GM23338 (cell line): ENCODE measurements at places on chromosomes 1 and 21. TPM values are rescaled to one million over a fixed set of nuclear protein-coding genes. Genes with fewer than 3 reads are reported as not detected.

Gene STPG1
- 6.5 and 8.2 TPM in 2 replicates for total RNA-seq

Gene PCP4L1
- 1.4 and 3.8 TPM in 2 replicates for total RNA-seq

Gene SLAMF9
- not detected in 2 replicates for total RNA-seq

Gene LRRC3
- 4.4 and 6.8 TPM in 2 replicates for total RNA-seq

Gene ACTN2
- 1.8 and 1.9 TPM in 2 replicates for total RNA-seq

Gene ERVH48-1
- 37.0 and 44.2 TPM in 2 replicates for total RNA-seq

Gene CELA2A
- not detected in 2 replicates for total RNA-seq

Gene SLC6A17
- total RNA-seq, result 0.17 and 0.27 TPM in 2 replicates

Gene DMRTB1
- total RNA-seq, result 1.2 TPM in 1 of 2 replicates, not detected in the other

Gene TSACC
- total RNA-seq, result 0.66 and 2.5 TPM in 2 replicates

Gene MAP1LC3C
- total RNA-seq, result 1.1 and 1.7 TPM in 2 replicates

Gene SRRM1
- 115 and 118 TPM in 2 replicates for total RNA-seq

Gene ATP1A2
- total RNA-seq, result 17.7 and 18.3 TPM in 2 replicates

Gene DIP2A
- total RNA-seq, result 34.4 and 36.3 TPM in 2 replicates

Gene LY9
- total RNA-seq, result not detected in 2 replicates

Gene LRRC7
- total RNA-seq, result not detected in 2 replicates

Gene KRTAP7-1
- not detected in 2 replicates for total RNA-seq

Gene F11R
- total RNA-seq, result 169 and 194 TPM in 2 replicates

Gene BCAN
- total RNA-seq, result 5.5 and 8.0 TPM in 2 replicates

Gene ECE1
- total RNA-seq, result 45.0 and 48.0 TPM in 2 replicates

Gene PADI4
- 0.08 and 0.52 TPM in 2 replicates for total RNA-seq

Gene ADORA3
- not detected in 2 replicates for total RNA-seq

Gene TRIM17
- total RNA-seq, result 1.1 and 1.4 TPM in 2 replicates

Gene SLFNL1
- 0.14 TPM in 1 of 2 replicates, not detected in the other for total RNA-seq

Gene MSH4
- total RNA-seq, result 0.24 and 0.97 TPM in 2 replicates

Gene CFAP141
- not detected in 2 replicates for total RNA-seq

Gene TNFAIP8L2
- not detected in 2 replicates for total RNA-seq

Gene AHDC1
- total RNA-seq, result 19.1 and 22.2 TPM in 2 replicates

Gene TLCD4
- total RNA-seq, result 3.5 and 4.5 TPM in 2 replicates

Gene SELL
- not detected in 2 replicates for total RNA-seq

Gene OLIG1
- total RNA-seq, result 0.14 and 0.19 TPM in 2 replicates

Gene NUP210L
- not detected in 2 replicates for total RNA-seq

Gene ADGRB2
- total RNA-seq, result 20.9 and 27.8 TPM in 2 replicates

Gene SH2D5
- total RNA-seq, result 24.8 and 29.2 TPM in 2 replicates

Gene TMEM269
- 0.45 TPM in 1 of 2 replicates, not detected in the other for total RNA-seq

Gene BMP8B
- 0.43 and 0.90 TPM in 2 replicates for total RNA-seq

Gene LMX1A
- total RNA-seq, result not detected in 2 replicates
